Keratinocyte (primary cell): ENCODE measurements at places on chromosomes 2 and 18.

DNA sequence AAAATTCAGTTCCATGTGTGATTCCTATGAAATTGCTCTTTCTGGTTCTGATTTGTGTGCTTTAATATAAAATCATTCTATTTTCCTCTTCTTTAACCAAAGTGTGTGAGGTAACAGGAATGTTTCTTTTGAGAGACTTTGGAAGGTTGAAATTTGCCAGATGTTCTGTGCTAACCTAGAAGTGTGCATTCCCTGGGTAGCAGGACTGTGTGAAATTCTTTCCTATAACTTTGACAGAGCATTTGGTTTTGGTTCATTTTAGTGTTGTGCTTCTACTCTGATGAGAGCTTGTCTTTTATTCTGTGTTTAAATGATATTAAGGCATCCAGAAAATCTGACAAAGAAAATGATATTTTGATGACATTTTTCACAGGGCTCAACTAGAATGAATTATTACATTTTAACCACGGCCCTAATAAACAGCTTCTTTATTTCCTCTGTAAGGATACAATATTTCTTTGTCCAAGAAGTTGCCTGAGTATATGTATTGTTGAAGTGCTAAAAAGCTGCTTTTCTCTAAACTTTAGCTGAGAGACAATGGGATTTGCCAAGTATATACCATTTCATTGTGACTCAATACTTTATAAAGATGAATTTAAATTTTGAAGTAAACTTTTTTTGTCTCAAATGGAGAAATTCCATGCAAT lies 34.7 kb upstream of the DLX1 start:
- no peaks in the 10 kb centered on the region for H3K4me1 ChIP-seq
- H3K27ac ChIP-seq: no peak overlapping the region
- H3K4me3 ChIP-seq: no peak overlapping the region
- H3K27me3 ChIP-seq: no peaks in the 10 kb centered on the region
- DNase-seq: no peak
- no peaks in the 10 kb centered on the region for H3K36me3 ChIP-seq

- H3K27ac ChIP-seq: no peak overlapping the region
- no peaks in the 10 kb centered on the region for H3K27me3 ChIP-seq
- H3K4me1 ChIP-seq: no peaks in the 10 kb centered on the region
- no peak for DNase-seq
Measured at GRCh38 chr2:210818473-210818872, 262.1 kb downstream of the CPS1 start.

- no peak overlapping the region for H3K27ac ChIP-seq
- no peak for DNase-seq
- no peak overlapping the region for H3K4me3 ChIP-seq
- H3K27me3 ChIP-seq: no peaks in the 10 kb centered on the region
Measured at GRCh38 chr2:128169933-128170709, 79.1 kb downstream of the UGGT1 start.

- DNase-seq: no peak
- no peaks in the 10 kb centered on the region for H3K4me1 ChIP-seq
- no peaks in the 10 kb centered on the region for H3K27me3 ChIP-seq
- peaks cover 2% of the 10 kb centered on the region for H3K36me3 ChIP-seq
- no peak overlapping the region for H3K27ac ChIP-seq
Measured at GRCh38 chr2:10372203-10372861, 69.6 kb downstream of the HPCAL1 start.

- no peaks in the 10 kb centered on the region for H3K27me3 ChIP-seq
- peaks cover 55% of the 10 kb centered on the region for H3K4me1 ChIP-seq
- no peaks in the 10 kb centered on the region for H3K36me3 ChIP-seq
Measured at GRCh38 chr18:48837676-48838075, 113.1 kb downstream of the SMAD7 start.

GRCh38 chr2:227383686-227384085 lies 4.1 kb downstream of the SCYGR1 start:
- H3K27me3 ChIP-seq: peaks cover 4% of the 10 kb centered on the region
- H3K36me3 ChIP-seq: no peaks in the 10 kb centered on the region
- H3K27ac ChIP-seq: no peak overlapping the region
- no peak overlapping the region for H3K4me3 ChIP-seq
- DNase-seq: no peak
- peaks cover 4% of the 10 kb centered on the region for H3K4me1 ChIP-seq

DNA sequence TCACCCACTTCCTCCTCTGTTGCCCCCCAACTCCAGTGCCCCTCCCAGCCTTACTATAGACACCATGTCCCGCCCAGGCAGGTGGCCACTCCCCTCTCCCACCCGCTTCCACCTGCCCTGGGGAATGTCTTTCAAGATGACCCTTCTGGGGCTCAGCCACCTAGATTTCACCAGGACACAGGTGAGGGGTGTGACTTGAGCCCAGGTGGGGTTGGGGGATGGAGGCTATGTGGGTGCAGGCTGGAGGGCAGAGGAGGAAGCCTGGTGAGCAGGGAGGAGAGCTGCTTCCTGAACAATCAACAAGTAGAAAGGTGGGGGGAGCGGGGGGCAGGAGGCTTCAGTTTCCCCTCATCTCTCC lies 8.7 kb downstream of the ADRA2B start:
- peaks cover 20% of the 10 kb centered on the region for H3K27me3 ChIP-seq
- no peak overlapping the region for H3K4me3 ChIP-seq
- H3K27ac ChIP-seq: no peak overlapping the region
- H3K36me3 ChIP-seq: no peaks in the 10 kb centered on the region

- H3K27ac ChIP-seq: no peak overlapping the region
- no peaks in the 10 kb centered on the region for H3K27me3 ChIP-seq
- no peaks in the 10 kb centered on the region for H3K4me1 ChIP-seq
- DNase-seq: no peak
Measured at GRCh38 chr2:12741380-12741779, 24.6 kb downstream of the TRIB2 start.

DNA sequence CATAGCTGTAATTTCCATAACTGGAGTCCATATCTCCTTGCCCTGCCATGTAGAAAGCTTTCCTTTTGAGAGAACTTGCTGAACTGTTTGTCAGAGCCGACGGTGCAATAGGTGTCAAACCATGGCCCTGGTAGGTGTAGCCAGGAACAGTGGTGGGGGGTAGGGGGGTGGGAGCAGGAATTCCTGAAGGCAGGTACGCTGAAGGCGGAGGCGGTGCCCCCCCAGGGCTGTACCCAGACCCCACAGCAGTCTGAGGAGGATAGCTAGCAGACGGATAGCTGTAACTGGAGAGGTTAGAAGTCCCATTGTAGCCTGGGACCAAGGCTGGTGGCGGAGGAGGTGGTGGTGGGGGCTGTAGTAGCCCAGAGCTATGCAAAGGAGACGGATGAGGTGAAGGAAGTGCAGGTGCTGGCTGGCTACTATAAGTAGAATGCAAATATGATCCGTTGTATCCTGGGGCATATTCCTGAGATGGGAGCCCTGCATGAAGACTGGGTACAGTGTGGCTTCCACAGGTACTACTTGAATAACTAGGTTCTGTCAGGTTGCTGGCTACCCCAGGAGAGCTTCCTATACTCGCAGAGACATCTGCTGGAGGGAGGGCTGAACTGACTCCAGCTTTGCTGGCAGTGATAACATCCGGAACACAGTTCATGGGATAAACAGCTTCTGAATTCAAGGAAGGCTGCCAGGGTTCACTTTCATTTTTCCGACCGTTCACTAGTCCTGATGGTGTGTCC lies 124.8 kb downstream of the FIGN start:
- peaks cover 5% of the 10 kb centered on the region for H3K36me3 ChIP-seq
- no peaks in the 10 kb centered on the region for H3K27me3 ChIP-seq
- DNase-seq: no peak
- no peaks in the 10 kb centered on the region for H3K4me1 ChIP-seq
- H3K27ac ChIP-seq: no peak overlapping the region

- peaks cover 17% of the 10 kb centered on the region for H3K27me3 ChIP-seq
- H3K27ac ChIP-seq: no peak overlapping the region
- no peaks in the 10 kb centered on the region for H3K36me3 ChIP-seq
- no peak overlapping the region for H3K4me3 ChIP-seq
Measured at GRCh38 chr2:43851011-43851980, 12.5 kb downstream of the ABCG8 start.

DNA sequence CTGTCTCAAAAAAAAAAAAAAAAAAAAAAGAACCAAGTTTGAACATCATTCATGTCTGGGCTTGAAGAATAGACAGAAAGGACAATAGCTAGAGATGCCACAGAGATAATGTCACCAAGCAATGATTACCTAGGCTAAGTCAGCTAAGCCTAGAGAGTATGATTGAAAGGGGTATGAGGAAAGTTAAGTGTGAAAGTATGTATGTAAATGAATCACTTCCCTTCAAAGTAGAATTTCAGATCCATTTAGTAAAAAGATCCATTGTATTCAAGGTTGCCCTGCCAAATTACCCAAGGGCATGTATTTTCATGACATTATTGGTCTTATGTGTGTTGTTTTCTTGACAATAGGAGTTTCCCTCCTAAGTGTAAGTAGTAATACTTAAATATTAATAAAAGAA lies 34.1 kb upstream of the SLC39A10 start:
- peak; percentile 96 for DNase-seq
- no peak overlapping the region for H3K4me3 ChIP-seq
- H3K27me3 ChIP-seq: no peaks in the 10 kb centered on the region
- H3K36me3 ChIP-seq: no peaks in the 10 kb centered on the region
- peak overlapping the region; percentile 60 for H3K27ac ChIP-seq
- peaks cover 44% of the 10 kb centered on the region for H3K4me1 ChIP-seq

- no peak for DNase-seq
- H3K4me3 ChIP-seq: no peak overlapping the region
- H3K27me3 ChIP-seq: no peaks in the 10 kb centered on the region
- peaks cover 6% of the 10 kb centered on the region for H3K4me1 ChIP-seq
- no peak overlapping the region for H3K27ac ChIP-seq
Measured at GRCh38 chr18:8450013-8450412, 159.2 kb upstream of the RAB12 start.

DNA sequence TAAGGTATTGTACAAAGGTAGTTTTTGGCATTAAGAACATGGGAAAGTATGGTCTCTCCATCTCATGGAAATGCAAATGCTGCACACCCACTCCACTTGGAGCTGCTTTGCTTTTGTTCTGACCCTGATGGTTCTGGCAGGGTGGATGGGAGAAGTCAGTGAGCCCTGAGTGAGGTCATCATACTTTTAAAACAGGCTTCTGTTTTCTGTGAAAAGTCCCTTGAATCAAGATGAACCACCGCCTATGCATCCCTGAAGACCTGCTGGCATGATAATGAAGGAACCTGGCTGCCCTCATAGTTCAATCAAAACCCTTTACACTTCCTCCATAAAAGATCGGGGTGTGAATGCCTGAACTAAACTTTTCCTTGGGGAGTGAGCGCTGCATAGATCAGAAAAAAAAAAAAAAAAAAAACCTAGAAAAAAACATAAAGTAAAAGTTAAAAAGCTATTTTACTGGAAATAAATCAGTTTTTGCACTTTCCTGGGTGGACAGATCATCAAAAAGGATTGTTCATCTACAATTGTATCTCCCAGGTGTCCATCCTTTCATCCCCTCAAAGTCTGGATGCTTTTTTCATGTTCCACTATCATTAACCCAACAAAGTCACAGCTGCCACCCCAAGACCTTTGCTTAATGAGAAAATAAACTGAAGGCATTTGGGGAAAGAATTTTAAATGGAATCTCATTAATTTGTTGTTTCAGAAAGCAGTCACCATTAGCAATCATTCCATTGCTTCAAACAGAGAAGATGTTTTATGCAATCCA lies 728.1 kb upstream of the DDX18 start:
- no peaks in the 10 kb centered on the region for H3K36me3 ChIP-seq
- H3K27me3 ChIP-seq: no peaks in the 10 kb centered on the region
- no peak overlapping the region for H3K27ac ChIP-seq
- H3K4me1 ChIP-seq: no peaks in the 10 kb centered on the region
- no peak overlapping the region for H3K4me3 ChIP-seq

DNA sequence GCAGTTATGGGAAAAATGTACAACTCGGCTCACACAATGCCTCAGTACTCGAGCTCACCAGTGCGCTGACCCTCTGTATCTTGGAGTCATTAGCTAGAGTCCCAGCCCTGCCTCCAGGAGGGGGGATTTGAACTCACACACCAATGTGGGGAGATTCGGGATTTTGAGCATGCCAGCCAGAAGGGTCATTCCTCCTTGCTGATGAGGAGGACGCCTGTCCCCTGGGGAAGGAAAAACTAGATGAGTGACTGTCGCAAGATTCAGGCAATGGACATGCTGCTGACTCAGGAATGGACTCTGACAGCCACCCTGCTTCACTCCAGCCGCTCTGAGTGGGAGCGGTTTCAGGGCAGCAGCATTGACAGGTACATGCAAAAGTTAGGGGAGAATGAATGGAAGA lies 20.6 kb downstream of the FIGN start:
- H3K27me3 ChIP-seq: no peaks in the 10 kb centered on the region
- no peak for DNase-seq
- no peaks in the 10 kb centered on the region for H3K4me1 ChIP-seq
- H3K27ac ChIP-seq: no peak overlapping the region

GRCh38 chr2:225274751-225275150 lies 124.8 kb upstream of the NYAP2 start:
- H3K27ac ChIP-seq: no peak overlapping the region
- no peak for DNase-seq
- H3K4me1 ChIP-seq: peaks cover 2% of the 10 kb centered on the region
- H3K27me3 ChIP-seq: peaks cover 4% of the 10 kb centered on the region
- H3K36me3 ChIP-seq: no peaks in the 10 kb centered on the region

- no peak for DNase-seq
- no peaks in the 10 kb centered on the region for H3K27me3 ChIP-seq
- H3K4me3 ChIP-seq: no peak overlapping the region
Measured at GRCh38 chr2:204881655-204882054, 336.4 kb downstream of the PARD3B start.

- no peaks in the 10 kb centered on the region for H3K4me1 ChIP-seq
- no peaks in the 10 kb centered on the region for H3K36me3 ChIP-seq
- no peaks in the 10 kb centered on the region for H3K27me3 ChIP-seq
- H3K4me3 ChIP-seq: no peak overlapping the region
- no peak overlapping the region for H3K27ac ChIP-seq
- DNase-seq: no peak
Measured at GRCh38 chr2:150750720-150751119, 263.3 kb upstream of the RND3 start.

DNA sequence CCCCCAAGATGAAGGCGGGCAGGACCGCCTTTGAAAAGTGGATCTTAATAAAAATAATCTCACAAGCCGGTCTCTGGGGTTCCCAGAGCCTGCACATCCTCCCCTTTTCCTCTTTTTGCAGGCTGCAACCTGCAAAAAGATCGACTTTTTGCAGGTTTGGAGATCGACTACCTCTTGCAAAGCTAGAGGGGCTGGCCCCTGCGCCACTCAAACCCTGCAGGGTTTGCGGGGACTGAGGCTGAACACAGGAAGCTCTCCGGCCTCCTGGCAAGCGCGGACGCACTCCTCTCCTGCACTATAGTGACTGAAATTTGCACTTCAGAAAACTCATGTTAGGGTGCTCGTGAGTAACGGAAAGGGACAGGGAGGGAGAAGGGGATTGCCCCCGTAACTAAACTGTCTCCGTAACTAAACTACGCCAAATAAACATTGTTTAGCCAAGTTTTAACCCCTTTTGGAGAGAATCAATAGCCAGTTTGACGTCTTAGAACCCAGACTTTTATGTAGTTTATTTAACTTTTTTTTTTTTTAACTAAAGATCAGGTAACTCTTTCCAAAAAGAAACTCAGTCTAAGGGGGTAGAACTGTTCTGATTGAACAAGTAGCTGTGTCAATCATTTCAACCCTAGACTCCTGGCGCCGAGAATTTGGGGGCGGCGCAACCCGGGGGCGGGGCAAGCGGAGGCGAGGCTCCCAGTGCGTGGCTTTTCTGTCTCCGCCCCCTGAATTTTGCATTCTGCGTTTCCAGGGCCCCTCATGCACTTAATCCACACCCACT lies 2.5 kb downstream of the IGFBP5 start:
- peak overlapping the region; percentile 40 for H3K4me3 ChIP-seq
- H3K27me3 ChIP-seq: peaks cover 17% of the 10 kb centered on the region
- peak overlapping the region; percentile 0 for H3K27ac ChIP-seq
- DNase-seq: no peak
- peaks cover 51% of the 10 kb centered on the region for H3K4me1 ChIP-seq
